ENCODE measurements at places on chromosomes 16 and 17.

DNA sequence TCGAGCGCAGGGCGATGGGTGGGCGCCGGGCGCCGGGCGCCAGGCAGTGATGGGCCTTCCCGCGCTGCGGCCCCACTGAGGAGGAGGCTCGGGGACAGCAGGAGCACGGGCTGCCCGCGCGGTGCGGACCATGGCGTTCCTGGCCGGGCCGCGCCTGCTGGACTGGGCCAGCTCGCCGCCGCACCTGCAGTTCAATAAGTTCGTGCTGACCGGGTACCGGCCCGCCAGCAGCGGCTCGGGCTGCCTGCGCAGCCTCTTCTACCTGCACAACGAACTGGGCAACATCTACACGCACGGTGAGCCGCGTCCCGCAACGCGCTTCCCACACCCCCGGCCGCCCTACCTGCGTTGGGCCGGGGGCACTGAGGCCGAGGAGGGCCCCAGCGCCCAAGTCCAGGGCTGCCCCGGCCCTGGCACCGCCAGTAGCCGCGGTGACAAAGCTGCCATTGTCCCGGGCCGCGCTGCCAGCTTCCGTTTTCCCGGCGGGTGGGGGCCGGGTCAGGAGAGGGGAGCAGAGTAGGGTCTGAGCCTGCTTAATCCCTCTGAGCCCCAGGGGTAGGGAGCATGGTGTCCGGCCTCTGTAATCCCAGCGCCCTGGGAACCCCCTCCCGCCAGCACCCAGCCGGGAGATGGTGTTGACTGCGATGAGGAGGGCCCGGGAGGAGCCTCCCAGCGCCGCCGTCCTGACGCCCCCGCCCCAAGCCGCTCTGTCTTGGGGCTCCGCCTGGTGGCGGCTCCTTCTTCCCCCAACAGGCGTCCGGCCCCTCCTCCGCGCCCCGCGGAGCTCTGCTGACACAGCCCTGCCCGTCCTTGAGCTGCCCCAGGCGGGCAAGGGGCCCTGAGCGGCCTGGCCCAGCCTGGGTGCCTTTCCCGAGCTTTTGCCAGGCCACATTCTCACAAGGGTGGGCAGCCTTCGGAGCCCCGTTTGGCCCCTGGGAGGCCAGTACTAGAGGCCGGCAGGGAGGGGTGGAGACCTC lies 685 bp downstream of the PAQR4 start:
- peak; percentile 78 for DNase-seq

DNA sequence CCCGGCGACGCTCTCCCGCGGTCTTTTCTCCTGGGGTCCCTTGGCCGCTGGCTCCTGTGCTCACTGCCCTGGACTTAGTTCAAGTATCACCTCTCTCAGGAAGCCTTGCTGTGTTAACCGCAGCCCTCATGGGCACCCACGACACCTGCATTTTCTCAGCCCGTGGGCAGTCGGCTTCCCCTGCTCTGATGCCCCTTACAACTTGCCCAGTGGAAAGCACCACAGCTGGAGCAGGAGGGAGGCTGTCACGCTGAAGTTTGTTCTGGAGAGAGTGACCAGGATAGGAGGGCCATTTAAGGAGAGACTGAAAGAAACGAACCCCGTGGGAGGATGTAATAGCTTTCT lies 395 bp downstream of the STXBP4 start:
- DNase-seq: no peak

- DNase-seq: no peak
Observed at GRCh38 chr17:17108451-17109049, 66.3 kb downstream of the MPRIP start.

DNA sequence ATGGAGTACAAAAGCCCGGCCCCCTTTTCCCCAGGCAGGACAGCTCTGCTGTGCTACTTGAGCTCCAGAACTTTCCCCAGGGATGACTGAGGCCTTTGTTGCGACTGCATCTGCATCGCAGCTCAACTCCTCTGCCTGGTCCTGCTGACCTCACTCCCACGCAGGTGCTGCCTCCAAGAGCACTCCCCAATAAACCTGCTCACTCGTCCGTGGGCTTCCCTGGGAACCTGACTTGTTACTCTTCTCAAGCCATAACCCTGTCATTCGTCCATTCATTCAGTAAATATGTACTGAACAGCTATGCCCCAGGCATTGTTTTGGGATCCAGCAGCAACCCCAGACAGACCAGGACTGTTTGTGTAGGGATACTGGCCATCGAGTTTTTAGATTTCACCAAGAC lies 11.6 kb upstream of the RMI2 start:
- DNase-seq: no peak

- DNase-seq: peak; percentile 88
Observed at GRCh38 chr17:57523926-57524632, 221.0 kb downstream of the CCDC182 start.

DNA sequence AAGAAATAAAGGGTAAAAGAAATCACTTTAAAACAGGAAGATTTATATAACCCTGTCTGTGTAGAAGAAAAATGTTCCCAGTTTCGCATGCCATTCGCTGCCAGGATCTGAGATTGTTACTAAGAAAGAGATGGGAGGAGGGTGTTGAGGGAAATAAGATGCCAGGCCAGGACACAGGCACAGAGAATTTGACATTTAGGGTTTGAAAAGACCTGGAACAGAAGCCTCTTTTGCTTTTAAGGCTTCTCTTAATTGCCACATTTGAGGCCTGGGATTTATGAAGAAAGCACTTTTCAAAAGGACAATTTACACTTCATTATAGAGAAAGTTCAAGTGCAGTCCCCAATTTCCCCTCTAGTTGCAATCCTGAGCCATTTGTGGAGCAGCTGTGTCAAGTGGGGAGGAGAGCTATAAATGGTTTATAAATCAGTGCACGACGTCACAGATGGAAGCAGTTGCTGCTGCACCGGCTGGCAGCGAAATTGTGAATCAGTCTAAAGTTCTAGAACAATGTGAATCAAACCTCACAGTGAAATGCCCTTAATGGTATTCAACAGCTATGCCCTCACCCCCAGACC lies 26.5 kb upstream of the C16orf87 start:
- DNase-seq: no peak

DNA sequence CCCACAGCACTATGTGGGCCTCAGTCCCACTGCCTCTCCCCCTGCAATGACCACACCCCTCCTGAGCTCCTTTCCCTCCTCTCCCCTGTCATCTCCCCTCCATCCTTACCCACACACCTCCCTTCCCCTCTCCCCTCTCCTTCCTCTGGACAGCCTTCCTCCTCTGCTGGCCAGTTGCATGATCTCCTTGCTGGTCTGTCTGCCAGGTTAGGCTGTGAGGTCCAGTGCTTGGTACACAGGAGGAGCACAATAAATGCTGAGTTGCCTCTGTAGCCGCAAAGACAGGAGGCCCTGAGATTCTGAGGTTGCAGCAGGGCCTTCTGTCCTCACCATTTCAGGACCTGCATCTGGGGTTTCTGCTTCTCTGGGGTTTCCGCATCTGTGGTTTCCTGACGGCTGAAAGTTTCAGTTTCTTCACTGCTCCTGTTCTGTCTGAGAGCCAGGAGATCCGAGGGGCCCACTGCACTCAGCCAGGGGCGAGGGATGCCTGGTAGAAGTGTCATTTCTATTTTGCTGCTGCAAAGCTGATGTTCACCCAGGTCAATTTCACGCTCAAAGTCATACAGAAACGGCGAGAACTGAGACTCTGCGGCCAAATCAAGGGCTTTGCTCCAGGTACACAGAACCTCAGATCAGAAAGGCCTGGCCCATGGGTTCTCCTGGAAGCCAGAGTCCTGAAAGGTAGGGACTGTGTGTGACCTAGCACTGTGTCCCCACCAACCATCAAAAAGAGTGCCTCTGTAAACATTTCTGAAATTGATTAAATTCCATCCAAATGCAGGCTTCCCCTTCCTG lies 4.6 kb upstream of the SLC12A3 start:
- no peak for DNase-seq

- no peak for DNase-seq
Observed at GRCh38 chr16:89721546-89722391, 432 bp downstream of the ZNF276 start.

- no peak for DNase-seq
Observed at GRCh38 chr17:32382526-32383223, 32.7 kb downstream of the ZNF207 start.

DNA sequence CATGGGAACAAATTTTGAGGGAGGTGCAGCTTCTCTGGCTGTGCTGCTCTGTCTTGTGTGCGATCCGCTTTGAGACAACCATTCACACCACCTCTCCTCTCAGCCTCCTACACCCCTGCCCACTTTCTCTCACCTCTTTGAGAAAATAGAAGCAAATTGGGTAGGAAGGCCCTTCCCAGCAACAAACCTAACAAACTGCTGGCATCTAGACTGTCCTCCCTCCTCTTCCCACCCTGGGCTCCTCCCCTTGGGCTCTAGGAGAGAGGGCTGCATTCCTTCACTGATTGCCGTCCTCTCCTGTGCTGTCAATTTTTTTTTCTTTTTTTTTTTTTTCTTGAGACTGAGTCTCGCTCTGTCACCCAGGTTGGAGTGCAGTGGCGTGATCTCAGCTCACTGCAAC lies 13.5 kb downstream of the CDIPT start:
- DNase-seq: no peak

- no peak for DNase-seq
Observed at GRCh38 chr17:8951206-8951605, 14.3 kb downstream of the PIK3R5 start.

DNA sequence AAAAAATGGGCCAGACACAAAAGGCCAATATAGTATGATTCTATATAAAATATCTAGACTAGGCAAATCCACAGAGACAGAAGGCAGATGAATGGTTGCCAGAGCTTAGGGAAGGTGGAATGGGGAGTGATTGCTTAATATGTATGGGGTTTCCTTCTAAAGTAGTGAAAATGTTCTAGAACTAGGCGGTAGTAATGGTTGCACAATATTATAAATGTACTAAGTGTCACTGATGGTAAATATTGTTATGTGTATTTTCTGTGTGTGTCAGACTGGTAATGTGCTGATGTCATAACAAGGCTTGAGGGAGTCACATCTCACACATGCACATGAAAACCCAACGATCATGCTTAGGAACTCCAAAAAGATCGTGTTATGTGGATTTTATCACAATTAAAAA lies 106.9 kb upstream of the SIAH1 start:
- DNase-seq: no peak

- peak; percentile 50 for DNase-seq
Observed at GRCh38 chr17:69414408-69415274, at the start of gene MAP2K6. Gene MAP2K6, plus strand, starts transcription at chr17:69414697. Its CDS starts 288 bp downstream, at chr17:69414985.

DNA sequence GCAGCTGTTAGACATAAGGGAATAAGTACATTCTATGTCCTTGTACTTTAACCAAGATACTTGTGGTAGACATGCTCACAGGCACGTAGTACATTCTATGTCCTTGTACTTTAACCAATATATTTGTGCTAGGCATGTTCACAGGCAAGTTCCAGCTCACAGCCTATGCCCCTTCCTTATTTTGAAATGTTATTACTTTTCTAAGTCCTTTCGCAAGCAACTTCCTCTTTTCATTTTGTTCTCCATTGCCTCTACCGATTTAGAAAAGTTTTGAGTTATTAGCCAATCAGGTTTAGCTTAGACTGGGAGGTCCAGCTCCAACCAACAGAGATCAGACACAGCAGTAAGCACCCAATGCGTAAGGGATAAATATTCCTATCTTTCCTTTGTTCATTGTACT lies 60.1 kb upstream of the NUDT7 start:
- no peak for DNase-seq

- DNase-seq: no peak
Observed at GRCh38 chr17:49486012-49486641, 9.0 kb upstream of the NGFR start.

DNA sequence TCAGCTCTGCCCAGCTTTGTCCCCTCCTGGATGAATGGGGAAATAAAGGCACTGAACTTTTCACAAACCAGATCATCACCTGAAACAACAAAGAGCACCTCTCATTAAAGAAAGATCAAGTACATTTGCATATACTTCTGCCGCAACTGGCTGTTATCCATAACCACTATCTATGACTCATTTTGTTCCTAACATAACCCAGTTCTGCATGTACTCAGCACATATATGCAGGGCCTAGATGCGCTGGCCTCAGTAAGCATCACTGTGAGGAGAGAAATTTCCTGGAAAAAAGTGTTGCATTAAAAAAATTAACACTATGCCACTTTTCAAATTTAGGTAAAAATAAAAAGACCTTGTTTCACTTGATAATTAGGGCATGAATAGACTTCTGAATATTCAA lies 1718.4 kb downstream of the TP53TG3F start:
- no peak for DNase-seq

- DNase-seq: no peak
Observed at GRCh38 chr16:56747486-56748045, 17.6 kb downstream of the NUP93 start.

GRCh38 chr16:85755929-85756768 lies 5.3 kb upstream of the C16orf74 start:
- no peak for DNase-seq

DNA sequence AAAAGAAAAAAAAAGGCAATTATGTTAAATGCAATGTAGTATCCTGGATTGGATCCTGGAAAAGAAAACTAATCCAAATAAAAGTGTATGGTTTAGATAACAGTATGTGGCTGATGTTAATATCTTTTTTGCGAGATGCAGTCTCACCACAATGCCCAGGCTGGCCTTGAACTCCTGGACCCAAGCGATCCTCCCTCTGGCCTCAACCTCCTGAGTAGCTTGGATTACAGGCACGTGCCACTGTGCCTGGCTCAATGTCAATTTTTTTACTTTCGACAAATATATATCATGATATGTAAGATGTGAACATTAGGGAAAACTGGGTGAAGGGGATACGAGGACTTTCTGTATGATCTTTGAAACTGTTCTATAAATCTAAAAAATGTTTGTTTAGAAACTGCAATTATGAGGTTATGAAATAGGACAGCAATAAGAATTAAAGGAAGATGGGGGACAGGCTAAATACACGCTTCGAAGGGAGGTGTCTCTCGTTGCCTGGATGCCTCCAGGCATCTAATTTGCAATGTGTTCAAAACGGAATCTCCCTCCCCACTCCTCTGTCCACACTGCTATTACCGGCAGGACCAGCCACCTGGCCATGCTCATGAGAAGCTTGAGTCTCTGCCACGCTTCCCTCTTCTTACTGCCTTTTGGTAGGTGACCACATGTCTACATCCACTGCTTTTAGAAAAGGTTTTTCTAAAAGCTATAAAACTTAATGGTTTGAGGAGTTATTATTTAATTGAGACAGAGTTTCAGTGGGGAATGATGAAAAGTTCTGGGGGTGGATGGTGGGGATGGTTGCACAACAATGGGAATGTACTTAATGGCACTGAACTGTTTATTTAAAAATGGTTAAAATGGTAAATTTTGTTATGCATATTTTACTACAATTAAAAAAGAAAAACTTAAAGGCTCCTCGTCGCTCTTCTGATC lies 15.2 kb downstream of the UBE2O start:
- no peak for DNase-seq

DNA sequence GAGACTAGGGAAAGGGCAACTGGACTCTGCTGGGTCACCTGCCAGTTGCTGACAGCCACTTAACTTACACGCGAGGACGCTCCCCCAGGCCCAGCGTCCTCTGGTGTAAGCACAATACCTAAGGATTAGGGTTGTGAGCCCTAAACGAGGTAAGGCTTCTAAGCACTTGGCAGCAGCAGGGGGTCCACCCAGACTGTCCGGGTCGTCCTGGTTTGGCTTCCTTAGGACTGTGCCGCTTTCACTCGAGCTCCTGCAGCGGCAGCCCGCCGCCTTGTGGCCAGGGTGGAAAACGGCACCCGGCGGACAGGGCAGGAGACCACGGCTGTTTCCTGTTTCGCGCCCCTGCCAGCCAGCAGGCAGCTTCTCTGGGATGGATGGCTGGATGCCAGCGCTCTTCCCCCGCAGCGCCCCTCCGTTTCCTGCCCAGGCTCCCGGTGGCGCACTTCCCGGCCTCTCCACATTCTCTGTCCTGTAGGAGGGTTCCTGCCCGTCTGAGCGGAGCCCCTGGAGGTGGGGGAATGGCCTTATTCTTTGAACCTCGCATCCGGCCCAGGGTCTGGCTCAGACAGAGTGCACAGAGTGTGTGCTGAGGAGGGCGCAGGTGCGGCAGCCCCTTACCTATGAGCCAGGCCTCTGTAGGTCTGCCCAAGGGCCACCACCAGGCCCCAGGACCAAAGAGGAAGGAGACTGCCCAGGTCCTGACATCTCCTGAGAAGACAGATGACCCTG lies 47.0 kb upstream of the AMZ2 start:
- DNase-seq: peak; percentile 77
